ENCODE measurements at places on chromosomes 4 and X. TPM values are rescaled to one million over a fixed set of nuclear protein-coding genes. Genes with fewer than 3 reads are reported as not detected.

The MAGEA9B gene
- not detected for total RNA-seq

DNA sequence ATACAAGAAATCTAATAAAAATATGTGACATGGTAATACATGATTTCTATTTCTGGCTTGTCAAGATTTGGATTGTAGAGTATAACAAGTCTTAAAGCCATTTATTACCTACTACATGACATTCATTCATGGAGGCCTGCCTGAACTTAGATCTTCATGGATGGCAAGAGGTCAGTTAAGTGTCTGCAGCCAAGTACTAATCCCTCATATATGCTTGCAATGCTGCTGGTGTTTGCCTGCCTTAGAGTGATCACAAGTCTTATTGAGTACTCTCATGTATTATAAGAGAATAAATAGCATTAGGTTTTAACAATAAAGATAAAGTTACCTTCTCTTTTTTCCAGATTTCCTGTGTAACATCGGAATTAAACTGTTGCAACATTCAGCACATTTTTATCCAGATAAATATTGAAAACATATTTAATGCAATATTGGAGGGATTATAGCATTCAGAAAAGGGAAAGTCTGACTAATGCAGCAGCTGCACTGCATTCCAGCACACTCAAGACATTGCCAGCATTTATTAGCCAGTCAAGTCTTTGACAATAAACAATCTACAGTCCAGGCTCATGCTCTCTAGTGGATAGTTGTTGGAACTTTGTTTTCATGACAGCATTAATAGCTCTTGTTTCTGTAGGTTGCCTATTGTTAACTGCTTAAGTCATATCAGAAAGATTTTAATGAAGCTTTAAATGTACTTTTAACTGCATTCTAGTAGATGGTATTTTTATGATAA is 737.1 kb downstream of the FAT4 start:
- H3K36me3 ChIP-seq: no peaks in the 10 kb centered on the region
- H3K4me1 ChIP-seq: no peaks in the 10 kb centered on the region
- H3K27ac ChIP-seq: no peak overlapping the region

The CD38 gene
- total RNA-seq: 2.6 TPM

DNA sequence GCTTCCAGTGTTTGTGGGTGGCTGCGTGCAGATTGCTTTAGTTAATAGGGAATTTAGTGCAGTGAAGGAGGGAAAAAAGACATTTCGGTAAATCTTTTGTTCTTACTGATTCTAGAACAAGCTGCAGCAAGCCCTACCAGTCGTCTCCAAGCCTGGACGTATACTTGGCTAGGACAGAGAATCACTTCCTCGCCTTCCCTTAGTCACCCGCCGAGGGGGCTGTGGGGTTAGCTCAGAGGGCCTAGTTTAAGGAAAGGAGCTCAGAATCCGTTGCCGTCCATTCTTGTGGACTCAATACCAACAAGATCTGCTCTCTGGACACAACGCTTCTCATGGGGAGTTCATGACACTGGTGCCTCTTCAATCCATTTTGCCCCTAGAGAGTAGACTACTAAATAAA is 36.3 kb upstream of the FAT1 start:
- DNase-seq: no peak
- no peak overlapping the region for H3K4me3 ChIP-seq
- no peaks in the 10 kb centered on the region for H3K27me3 ChIP-seq
- H3K36me3 ChIP-seq: no peaks in the 10 kb centered on the region

The IGFBP7 gene
- 622 TPM for total RNA-seq

GRCh38 chr4:74754218-74754617 is 40.1 kb downstream of the BTC start:
- no peaks in the 10 kb centered on the region for H3K27me3 ChIP-seq
- H3K4me3 ChIP-seq: no peak overlapping the region
- H3K36me3 ChIP-seq: no peaks in the 10 kb centered on the region
- peaks cover 3% of the 10 kb centered on the region for H3K4me1 ChIP-seq
- no peak overlapping the region for H3K27ac ChIP-seq

- DNase-seq: no peak
- H3K36me3 ChIP-seq: no peaks in the 10 kb centered on the region
- no peak overlapping the region for H3K27ac ChIP-seq
- H3K4me3 ChIP-seq: no peak overlapping the region
- H3K27me3 ChIP-seq: no peaks in the 10 kb centered on the region
Measured at GRCh38 chr4:38538517-38538916, 125.5 kb upstream of the KLF3 start.

The SMPX gene
- total RNA-seq: not detected

DNA sequence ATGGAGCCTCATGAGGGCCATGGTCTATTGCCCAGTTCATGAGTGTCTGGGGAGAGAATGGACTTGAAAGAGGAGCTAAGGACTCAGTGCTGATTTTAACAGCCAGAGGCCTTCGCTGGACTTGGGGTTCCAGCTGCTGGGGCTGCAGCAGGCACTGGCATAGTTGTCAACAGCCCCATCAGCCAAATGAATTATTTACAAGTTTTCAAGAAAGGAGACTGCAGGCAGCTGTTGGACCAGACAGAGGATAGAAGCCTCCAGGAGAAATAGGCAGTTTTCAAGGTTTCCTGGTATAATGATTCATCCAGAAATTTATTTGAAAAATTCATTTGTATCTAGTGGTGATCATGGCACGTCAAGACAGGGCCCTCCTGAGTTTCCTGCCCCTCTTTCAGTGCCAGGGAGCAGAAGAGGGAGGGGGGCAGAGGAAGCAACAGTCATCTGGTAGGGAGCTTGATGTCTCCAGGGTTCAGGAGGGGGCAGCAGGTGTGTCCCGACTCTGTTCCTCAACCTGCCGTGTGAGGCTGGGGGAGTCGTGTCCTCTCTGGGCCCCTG is 63.1 kb upstream of the GPR78 start:
- no peaks in the 10 kb centered on the region for H3K36me3 ChIP-seq
- H3K27ac ChIP-seq: no peak overlapping the region
- H3K27me3 ChIP-seq: no peaks in the 10 kb centered on the region
- H3K4me1 ChIP-seq: no peaks in the 10 kb centered on the region
- no peak overlapping the region for H3K4me3 ChIP-seq

- no peak overlapping the region for H3K4me3 ChIP-seq
- peaks cover 12% of the 10 kb centered on the region for H3K27me3 ChIP-seq
- H3K4me1 ChIP-seq: no peaks in the 10 kb centered on the region
- H3K27ac ChIP-seq: no peak overlapping the region
Measured at GRCh38 chrX:150268839-150269355, 94.2 kb upstream of the MAMLD1 start.

DNA sequence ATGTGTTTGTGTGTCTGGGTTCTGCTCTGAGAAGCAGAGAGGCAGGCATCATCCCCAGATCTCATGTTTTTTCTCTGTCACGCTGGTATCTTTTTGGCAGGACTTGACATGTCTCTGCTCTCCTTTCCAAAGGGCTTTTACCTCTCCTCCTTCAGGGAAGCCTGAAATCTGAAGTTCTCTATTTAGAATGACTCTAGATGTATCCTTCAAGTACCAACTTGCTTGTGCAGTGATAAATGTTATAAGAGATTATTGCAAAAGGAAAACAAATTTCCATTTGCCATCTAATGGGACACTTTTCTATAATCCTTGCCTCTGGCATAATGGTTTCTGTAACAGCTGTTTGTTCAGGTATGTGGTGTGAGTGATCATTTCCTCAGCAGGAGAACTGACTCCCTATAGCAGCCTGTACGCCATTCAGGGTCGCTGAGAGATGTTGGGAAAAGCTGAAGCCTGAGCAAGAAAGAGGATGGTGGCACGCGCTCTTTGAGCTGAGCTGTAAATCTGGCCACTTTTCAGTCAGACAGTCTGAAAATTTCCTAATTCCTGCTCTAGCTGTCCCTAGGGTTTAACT is 72.5 kb downstream of the CNGA2 start:
- H3K36me3 ChIP-seq: no peaks in the 10 kb centered on the region
- H3K4me3 ChIP-seq: no peak overlapping the region
- no peak overlapping the region for H3K27ac ChIP-seq
- no peak for DNase-seq
- no peaks in the 10 kb centered on the region for H3K4me1 ChIP-seq

GRCh38 chr4:1115528-1116293 is 2.3 kb upstream of the RNF212 start:
- H3K27me3 ChIP-seq: no peaks in the 10 kb centered on the region
- no peaks in the 10 kb centered on the region for H3K4me1 ChIP-seq
- DNase-seq: no peak
- no peak overlapping the region for H3K27ac ChIP-seq
- no peaks in the 10 kb centered on the region for H3K36me3 ChIP-seq

All from breast epithelium (tissue), 4 donors.